ENCODE measurements at places on chromosomes 3 and 15.
A peak's percentile ranks its signal among the peaks of the same experiment; 100 is the strongest.

- no peak for DNase-seq
Measured at GRCh38 chr3:103319912-103320311, 885.1 kb downstream of the ZPLD1 start.

DNA sequence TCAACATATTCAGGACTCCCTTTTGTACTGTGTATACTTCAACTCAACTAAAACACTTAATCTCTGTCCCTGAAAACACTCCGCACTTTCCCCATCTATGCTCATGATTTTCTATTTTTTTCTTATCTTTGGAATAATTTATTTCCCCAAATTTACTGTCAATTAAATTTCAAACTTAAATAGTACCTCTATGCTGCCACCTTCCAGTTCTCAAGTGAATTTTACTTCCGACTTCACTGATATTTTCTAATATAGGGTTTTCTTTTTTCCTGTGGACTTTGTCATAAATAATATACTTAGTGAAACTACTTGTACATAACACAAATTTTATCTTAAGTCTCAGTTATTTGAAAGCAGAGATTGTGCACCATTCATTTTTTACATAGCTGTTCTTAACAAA, 1303.3 kb downstream of the OTOL1 start:
- no peak for DNase-seq

- DNase-seq = no peak
Measured at GRCh38 chr3:47266709-47267489, 15.7 kb downstream of the KIF9 start.

DNA sequence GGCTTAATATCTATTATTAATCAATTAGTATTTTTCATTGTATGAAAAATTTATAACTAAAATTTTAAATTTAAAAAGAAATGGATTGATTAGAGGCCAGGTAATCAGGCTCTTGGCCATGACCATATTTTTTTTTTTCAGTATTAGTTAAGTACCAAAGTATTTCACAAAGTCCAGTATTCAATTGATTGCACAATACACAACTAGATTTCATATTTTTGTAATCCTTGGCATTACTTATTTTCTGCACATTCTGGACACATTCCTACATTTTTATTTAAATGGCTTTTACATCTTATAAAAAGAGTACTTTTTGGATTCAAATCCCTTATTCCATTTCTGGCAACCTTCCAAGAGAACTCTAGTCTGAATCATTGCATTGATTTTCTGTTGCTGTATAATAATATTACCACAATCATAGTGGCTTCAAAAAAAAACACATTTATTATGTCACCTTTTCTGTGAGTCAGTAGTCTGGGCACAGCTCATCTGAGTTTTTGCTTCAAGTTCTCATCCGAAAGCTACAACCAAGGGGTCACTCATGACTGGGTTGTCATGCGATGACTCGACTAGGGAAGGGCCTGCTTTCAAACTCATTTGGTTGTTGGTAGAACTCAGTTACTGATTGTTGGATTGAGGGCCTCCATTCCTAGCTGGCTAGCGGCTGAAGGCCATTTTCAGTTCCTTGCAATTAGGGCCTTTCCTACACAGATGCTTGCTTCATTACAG, 90.7 kb downstream of the CNTN6 start:
- DNase-seq = no peak

DNA sequence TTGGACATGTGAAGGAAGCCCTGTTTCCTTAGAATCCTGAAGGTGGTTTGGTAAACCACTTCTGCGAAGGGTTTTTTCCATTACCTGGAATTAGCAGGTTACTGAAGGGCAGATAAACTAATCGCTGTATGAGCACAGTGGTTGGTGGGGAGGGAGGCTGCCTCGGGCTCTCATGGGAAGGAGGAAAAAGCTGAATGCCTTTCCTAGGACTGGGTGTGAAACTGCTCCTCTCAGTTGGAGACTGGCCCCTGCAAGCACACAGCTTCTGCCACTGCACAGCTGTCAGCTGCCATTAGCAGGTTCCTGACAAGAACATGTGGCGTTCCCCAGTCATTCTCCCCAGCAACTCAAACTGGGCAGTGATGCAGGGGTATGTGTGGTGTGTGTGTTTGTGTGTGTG, 376.3 kb downstream of the GAP43 start:
- DNase-seq = peak; percentile 44

- DNase-seq = no peak
Measured at GRCh38 chr15:62889141-62889661, 153.3 kb upstream of the TPM1 start.

DNA sequence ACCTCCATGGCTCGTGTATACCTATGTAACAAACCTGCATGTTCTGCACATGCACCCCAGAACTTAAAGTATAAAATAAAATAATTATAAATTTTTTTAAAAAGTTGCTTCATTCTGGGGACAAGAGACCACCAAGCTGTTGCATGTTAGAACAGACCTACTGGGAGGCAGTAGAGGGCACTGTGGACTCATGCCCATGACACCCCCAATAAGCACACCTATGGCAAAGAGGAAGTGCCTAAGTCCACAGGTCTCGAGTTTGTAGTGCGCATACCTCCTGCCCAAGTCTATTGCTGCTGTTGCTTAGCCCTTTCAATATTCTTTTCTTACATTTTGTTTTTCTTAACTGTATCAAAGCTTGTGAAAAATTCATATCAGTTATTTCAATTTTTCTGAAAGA, 267.9 kb upstream of the THBS1 start:
- DNase-seq = no peak

DNA sequence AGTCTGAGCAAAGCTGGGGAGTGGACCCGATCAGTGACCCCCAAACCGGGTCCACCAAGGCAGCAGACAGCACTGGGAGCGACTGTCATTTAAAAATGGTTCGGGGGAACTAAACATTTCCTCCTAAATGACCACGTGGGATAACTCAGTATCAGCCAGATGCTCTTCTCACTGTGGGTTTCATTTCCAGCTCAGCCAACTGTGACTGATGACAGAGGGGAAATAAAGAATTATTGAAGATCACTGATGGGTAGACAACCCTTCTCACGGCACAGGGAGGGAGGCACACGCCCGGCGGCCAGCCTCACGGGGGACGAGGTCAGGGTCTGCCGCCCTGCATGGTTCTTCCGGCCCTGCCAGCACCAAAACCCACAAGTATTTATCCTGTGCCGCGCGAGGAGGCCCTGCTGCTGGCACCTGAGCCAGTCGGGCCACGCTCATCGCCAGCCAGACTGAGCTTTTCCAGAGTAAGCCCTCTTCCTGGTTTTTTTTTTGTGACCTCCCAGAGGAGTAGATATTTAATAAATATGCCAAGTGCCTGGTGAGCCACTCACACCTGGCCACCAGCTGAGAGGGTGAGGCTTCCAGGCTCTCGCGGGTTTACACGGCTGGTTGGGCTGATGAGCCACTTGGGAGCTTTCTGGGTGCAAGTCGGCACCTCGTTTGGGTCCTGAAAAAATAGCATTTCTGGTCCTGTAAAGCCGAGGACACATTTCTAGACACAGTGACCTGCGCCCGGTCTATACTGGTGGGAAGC, 6.2 kb downstream of the MELTF start:
- peak; percentile 84 for DNase-seq

DNA sequence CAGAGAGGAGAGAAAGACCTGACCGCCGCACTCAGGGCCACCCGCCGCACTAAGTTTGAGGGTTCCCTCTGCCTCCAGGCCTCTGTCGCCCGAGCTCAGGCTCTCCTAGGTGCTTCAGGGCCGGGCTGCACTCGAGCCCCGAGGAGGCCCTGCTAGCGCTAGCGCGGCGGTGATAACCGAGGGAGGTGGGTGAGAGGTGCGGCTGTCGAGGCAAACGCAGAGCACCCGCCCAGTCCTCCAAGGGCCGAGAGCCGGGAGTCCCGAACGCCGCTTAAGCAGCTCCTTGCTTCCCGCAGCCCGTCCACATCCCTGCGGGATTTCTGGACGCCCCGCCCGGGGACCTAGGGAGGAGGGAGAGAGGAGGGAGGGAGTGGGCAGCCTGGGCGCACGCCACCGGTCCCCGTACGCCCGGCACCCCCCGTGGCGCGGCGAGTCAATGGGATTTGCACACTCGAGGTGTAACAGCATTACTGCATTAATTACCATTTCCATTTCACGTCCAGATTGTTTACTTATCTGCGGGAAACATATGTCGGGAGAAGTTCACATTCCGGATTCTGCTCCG, 6.8 kb downstream of the SOX14 start:
- peak; percentile 61 for DNase-seq

GRCh38 chr15:79677241-79677640, 219.6 kb downstream of the MTHFS start:
- DNase-seq = no peak

- no peak for DNase-seq
Measured at GRCh38 chr3:133532951-133533350, 40.5 kb upstream of the CDV3 start.

GRCh38 chr15:80405970-80406369, 1.8 kb downstream of the ARNT2 start:
- DNase-seq = no peak

- DNase-seq = no peak
Measured at GRCh38 chr3:115169808-115170207, 22.7 kb upstream of the ZBTB20 start.

GRCh38 chr15:60093273-60094067, 89.4 kb downstream of the FOXB1 start:
- no peak for DNase-seq

GRCh38 chr3:18635215-18635614, 210.1 kb upstream of the SATB1 start:
- no peak for DNase-seq

DNA sequence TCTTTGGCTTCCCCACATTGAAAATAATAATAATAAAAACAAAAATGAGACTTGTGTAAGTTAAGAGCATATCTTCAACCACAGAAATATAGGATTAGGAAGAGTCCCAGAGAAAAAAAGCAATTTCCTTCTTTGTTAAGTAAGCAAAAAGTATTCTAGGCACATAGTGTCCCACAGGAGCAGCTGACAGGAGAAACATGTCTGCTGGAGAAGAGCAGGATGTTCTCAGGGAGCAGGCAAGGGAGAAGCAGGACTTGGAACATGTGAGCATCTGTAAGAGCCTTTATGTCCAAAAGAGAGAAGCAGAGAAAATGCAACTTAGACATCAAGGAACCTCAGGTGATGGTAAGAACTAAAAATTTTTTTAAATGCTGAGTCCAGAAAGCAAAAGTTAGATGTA, 39.0 kb downstream of the TTC23 start:
- no peak for DNase-seq

DNA sequence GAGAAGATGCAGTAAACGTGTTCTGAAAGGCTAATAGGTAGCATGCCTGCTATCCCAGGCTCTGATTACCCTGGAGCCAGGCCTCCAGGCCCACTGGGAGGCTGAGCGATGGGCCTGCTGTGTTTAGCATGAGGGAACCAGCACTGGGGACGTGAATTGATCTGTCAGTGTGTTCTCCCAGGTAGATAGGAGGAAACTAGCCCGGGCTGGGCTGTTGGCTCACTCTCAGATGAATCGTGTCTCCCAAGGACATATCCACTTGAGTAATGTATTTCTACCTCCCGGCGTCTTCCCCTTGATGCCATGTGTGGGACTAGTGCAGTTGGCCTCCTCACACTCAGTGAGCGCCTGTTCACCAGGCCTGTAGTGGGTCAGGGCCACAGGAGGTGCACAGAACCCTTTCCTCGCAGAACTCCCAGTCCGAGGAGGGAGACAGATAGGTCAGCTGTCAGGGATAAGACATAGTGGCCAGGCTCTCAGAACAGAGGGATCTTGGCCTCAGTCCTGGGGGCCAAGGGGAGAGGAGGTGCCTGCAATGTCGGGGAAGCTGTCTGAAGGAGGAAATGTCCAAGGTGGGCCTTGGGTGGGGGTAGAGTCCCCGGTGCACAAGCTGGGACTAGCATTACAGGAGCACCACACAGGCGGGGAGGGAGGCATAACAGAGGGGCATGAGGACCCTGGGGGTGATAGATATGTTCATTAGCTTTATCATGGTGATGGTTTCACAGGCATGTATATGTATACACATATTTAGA, 111.7 kb downstream of the DNAJB8 start:
- no peak for DNase-seq

- DNase-seq = no peak
Measured at GRCh38 chr3:183896610-183897009, 11.9 kb upstream of the PARL start.

DNA sequence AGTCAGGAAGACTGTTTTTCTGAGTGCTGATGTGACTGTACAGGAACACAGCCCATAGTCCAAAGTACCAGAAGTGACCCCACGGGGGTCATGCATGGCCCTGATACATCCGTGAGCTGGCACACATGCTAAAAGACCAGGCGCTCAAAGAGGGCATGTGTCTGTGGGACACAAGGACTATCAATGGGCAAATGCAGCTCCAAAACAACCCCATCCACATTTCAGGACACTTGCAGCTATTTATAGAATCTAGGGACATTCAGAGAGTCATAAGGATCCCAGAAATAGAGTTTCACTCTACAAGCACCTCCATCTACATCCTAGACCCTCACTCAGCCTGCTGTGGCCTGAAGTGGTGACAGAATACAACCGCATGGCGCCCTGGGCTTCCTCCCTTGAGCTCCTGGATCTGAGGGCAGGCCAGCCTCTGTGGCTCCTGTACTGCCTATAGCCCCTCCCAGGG, 17.0 kb downstream of the SLC25A20 start:
- DNase-seq = no peak

DNA sequence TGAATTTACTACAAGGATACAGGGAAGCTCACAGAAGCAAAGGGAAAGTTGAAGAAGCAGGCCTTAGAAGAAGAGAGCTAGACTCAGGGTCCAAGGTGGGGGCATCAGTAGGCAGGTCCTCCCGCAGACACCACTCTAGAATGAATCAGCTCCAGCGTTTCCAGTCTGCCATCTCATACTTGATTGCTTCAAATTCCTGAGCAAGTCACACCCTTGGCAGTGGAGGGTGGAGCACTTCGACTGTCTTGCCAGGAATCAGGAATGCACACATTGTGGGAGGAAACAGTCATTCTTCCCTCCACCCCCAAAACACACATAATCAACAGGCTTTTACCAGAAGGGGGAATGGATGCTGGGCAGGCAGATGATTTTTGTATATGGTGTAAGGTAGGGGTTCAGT, 78.5 kb downstream of the CHCHD6 start:
- DNase-seq = no peak

DNA sequence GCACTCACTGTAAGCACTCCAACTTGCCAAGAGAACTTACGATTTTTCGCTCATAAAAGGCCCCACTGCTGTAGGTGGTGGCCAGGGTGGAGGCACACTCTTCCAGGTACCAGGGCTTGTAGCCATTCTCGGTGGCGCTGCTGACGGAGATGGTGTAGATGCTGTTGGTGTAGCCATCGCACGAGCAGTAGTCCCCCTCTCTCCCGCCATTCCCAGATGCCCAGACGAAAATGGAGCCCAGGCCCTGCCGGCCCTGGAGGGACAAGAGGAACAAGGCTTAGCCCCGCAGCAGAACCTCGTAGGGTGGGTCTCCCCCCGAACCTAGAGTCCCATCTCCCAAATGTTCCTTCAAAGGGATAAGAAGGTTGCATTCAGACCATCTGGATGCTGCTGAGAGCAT, 96.3 kb downstream of the PCSK6 start:
- no peak for DNase-seq
